Stimulated activated CD8-positive, alpha-beta memory T cell treated with anti-CD3 and anti-CD28 coated beads, Interleukin-2, amount 100 ng/mL, for 1 hour (primary cell): ENCODE measurements at places on chromosomes 2 and 18.

DNA sequence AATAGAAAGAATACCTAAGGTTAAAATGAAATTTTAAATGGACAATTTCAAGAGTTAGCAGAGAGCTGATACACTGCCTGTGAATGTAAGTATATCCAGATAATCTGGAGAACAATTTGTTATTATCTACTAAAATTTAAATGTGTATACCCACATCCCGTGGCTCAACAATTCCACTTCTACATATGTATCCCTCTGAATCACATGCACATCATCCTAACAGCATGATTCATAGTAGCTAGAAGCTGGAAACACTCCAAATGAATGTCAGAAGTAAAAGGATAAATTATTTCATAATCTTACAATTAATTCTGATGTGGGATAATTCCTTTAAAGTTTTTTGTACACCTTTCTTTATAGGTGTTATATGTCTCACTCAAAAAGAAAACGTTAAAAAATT is 87.9 kb downstream of the CNTNAP5 start:
- no peak for DNase-seq

DNA sequence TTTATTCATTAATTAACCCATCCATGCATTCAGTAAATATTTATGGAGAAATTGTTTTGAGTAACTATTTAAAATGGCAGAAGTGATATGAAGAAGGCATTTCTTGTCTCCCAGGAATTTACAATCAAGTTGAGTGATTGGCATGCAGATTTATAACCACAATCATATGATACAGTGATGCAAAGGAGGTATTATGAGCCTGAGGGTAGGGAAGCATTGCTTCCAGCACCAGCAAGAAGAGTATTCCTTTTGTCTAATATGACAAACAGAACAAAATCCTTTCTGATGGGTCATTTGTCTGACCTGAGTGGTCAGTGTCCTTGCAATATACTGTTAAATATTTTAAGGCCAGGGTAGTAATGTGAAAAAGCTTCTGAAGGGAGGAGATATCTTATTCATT is 244.2 kb upstream of the RGPD4 start:
- no peak for DNase-seq

DNA sequence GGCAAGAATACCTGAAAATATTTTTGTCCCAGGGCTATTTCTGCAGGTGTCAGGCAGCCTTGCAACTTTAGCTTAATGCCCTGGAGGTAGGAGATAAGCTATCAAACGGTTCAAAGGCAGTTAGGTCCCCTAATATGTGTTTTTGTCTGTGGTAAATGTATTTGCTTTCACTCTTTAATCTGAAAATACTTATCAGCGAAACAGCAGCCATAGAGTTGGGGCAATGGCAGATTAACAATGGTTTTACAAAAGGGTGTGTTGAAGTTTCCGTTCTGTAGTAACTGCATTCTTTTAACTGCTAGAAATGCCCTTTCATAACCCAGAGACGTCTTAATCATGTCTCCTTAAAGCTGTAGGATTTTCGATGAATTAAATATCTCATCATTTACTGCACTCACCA is 265.0 kb upstream of the TRIB2 start:
- DNase-seq = no peak

DNA sequence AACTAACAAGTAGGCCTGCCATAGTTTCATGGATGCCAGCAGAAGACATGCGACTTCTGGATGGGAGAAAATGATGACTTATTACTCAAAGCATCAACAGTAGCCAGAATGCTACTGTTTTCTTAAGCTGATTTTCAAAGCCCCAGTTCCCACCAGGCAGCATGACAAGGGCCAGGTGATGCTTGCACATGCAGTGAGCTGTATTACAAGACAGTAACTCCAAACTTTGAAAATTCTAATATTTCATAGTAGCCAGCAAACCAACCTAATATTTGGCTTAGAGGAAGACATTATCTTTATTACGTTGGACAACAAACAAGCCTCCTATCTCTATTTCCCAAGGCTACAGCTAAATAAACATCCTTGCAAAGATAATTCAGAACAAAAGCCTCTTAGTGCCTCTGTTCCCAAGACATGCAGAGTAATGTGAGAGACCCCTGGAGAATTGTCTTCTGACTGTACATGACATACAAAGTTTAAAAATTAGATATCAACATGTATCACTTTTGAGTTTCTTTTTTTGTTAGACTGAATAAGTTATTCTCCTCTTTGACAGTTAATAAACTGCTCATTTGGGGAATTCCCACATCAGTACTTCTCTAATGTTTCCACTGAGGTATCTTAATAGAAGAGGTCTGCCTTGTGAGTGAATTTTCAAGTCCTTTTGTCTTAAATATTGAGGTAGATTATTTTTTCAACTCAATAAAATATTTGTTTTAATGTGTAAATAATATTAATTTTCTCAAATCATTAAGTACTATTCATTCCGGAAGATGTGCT is 367.6 kb upstream of the CWC22 start:
- no peak for DNase-seq

- no peak for DNase-seq
Measured at GRCh38 chr2:145644820-145645302, 1124.9 kb upstream of the ZEB2 start.

GRCh38 chr2:234502919-234503285 is 6.0 kb upstream of the ARL4C start:
- DNase-seq = no peak

GRCh38 chr18:66754335-66754734 is 150.4 kb upstream of the CDH19 start:
- no peak for DNase-seq

DNA sequence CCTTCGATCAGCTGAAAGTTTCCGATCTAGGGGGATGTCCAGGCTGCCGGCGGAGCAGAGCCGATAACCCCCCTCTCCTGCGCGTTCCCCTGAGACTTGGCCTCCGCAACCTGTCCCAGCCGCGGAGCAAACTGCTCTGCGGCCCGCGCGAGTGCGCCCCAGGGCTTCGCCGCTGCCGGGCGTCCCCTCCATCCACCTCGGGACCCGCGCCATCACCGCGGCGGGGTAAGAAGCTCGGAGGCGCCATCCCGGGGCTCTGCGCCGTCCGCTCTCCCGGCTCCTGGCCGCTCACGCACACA is 990 bp upstream of the GDF7 start:
- DNase-seq = no peak

- no peak for DNase-seq
Measured at GRCh38 chr2:238699307-238700116, 148.4 kb upstream of the TWIST2 start.

GRCh38 chr18:46629361-46629760 is 27.7 kb downstream of the LOXHD1 start:
- DNase-seq = no peak

DNA sequence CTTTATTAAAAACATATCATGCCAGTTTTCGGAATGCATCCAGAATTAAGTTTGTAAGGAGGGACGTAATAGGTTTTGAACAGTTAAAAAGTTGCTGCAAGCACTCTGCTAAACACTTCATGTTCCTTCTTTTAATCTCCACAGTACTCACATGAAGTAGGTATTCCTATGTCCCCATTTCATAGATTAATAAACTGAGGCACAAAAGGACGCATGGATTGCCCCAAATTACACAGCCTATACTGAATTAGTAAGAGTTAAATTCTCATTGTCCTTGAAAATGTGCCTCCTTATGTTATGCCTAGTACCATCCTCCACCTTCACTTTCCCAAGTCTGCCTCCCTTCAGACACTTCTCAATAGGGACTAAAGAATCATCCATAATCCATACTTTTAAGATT is 358.9 kb upstream of the ATP5MC3 start:
- no peak for DNase-seq

- no peak for DNase-seq
Measured at GRCh38 chr2:143903172-143903856, 616.6 kb downstream of the ZEB2 start.

- DNase-seq = no peak
Measured at GRCh38 chr18:13568443-13569392, 157.6 kb downstream of the FAM210A start.

- no peak for DNase-seq
Measured at GRCh38 chr2:69464575-69464974, 27.3 kb upstream of the NFU1 start.

- no peak for DNase-seq
Measured at GRCh38 chr18:21894619-21895367, 154.2 kb downstream of the MIB1 start.

- no peak for DNase-seq
Measured at GRCh38 chr18:25360301-25360899, 8.4 kb upstream of the ZNF521 start.

GRCh38 chr2:234712421-234712935 is 215.6 kb upstream of the ARL4C start:
- no peak for DNase-seq

GRCh38 chr2:140621583-140622362 is 1509.0 kb downstream of the LRP1B start:
- DNase-seq = no peak

GRCh38 chr2:202135091-202135874 is 62.2 kb downstream of the KIAA2012 start:
- no peak for DNase-seq

DNA sequence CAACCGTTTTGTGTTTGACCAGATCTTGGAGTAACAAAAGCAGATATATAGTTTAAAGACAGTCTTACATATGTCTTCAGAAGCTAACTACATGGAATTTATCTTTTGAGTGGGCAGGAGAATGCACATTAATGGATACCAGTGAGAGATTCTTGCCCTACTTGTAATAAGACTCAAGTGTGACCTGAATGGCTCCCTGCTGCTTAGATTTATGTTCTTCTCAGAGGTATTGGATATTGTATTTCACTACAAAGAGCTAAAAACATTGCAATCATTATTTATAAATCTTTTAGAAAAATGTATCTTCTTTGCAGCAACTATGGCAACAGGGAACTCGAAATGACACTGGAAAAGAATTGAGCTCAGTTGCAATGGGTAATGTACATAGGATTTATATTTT is 227.7 kb downstream of the LRRTM4 start:
- no peak for DNase-seq

GRCh38 chr2:227607941-227608340 is 6.7 kb downstream of the SCYGR3 start:
- DNase-seq = no peak
